ENCODE measurements at places on chromosomes 1 and 21.

- DNase-seq, result no peak
Measured at GRCh38 chr1:153259387-153259786, at the start of gene LORICRIN. TSS of gene LORICRIN (plus strand) at chr1:153259687. CDS start at chr1:153260950, 1,263 bp downstream.

- DNase-seq, result no peak
Measured at GRCh38 chr1:246592695-246593094, 26.4 kb downstream of the CNST start.

DNA sequence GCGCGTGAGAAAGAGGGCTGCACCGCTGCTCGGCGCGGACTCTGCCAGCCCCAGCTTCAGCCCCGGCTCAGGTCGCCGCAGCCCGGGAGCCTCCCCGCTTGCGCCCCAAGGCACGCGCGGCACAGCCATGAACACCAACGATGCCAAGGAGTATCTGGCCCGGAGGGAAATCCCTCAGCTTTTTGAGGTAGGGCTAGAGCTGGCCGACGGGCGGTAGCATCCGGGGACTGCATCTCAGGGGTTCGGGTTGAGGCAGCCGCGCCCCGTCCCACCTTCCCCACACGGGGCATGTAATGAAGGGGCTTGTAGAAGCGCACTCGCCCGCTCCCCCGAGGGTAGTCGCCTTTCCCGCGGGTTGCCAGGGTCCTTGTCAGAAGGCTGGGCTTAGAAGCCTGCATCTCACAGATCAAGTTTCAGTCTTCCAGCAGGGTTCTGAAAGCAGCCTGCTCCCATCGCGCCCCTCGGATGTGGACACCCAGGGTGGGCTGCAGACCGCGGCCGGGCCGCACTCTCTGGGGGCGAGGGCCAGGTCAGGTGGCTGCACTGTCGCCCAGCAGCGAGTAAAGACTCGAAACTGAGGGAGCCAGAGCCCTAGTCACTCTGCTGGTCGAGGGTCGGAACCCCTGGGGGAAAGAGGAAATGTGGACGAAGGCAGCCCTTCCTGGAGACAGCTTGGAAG, 507 bp downstream of the AK5 start:
- peak; percentile 5 for DNase-seq

- no peak for DNase-seq
Measured at GRCh38 chr1:153380711-153381110, 5.3 kb upstream of the S100A12 start.

DNA sequence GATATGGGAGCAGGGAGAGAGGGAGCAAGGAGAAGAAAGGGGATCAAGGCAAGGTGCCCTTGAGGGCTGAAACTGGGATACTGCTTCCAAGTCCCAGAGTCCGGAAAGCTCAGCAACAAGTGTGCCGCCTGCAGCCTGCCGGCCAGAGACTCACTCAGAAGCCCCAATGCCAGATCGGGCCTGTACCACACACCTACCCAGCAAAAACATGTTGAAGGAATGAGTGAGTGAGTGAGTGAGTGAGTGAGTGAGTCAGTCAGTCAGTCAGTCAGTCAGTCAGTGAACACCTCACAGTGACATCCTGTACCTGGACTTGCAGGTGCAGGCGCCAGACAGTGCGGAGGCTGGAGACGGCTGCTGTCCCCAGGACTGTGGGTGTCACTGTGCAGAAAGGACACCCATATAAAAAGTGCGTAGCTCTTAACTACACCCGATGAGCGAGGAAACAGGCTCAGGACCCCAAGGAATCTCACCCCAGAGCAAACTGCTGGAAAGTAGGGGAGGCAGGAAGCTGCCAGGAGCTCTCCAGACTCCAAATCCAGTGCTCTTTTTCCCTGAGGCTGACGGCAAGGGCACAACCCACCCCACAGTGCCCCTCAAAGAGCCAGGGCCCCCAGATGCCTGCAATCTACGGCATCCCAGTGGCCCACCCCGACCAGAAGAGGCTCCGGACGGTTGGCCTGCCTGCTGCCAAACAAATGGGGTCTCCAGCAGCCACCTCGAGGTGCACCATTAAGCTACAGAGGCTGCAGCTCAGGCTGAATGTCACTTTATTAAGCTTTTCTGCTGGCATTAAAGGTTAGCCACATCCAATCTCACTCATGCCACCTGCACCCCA, 261.7 kb downstream of the NPHP4 start:
- no peak for DNase-seq

GRCh38 chr1:12369258-12369657, 139.4 kb downstream of the VPS13D start:
- DNase-seq, result no peak

DNA sequence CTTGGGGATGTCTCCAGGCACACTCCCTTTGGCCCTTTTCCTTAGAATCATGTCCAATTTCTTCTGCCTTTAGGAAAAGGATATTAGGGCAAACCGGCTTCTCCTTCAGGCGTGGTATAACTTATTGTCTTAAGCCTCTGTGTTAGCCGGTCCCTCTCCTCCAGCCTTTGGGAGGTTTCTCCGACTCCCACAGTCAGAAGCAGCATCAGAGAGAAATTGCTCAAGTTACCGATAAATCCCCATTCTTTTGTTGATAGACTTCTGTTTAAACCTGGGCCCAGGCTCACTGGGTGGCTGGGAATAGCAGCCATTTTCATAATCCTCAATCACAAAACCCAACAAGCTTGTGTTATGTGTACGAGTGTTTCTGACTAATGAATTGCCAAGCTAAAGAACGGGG, 85.4 kb upstream of the KAZN start:
- DNase-seq, result no peak

GRCh38 chr1:199313444-199313843, 674.6 kb downstream of the PTPRC start:
- DNase-seq, result no peak

GRCh38 chr21:33374080-33374449, 29.1 kb upstream of the IFNGR2 start:
- DNase-seq, result no peak

- no peak for DNase-seq
Measured at GRCh38 chr1:30512914-30513265, 210.5 kb downstream of the MATN1 start.

DNA sequence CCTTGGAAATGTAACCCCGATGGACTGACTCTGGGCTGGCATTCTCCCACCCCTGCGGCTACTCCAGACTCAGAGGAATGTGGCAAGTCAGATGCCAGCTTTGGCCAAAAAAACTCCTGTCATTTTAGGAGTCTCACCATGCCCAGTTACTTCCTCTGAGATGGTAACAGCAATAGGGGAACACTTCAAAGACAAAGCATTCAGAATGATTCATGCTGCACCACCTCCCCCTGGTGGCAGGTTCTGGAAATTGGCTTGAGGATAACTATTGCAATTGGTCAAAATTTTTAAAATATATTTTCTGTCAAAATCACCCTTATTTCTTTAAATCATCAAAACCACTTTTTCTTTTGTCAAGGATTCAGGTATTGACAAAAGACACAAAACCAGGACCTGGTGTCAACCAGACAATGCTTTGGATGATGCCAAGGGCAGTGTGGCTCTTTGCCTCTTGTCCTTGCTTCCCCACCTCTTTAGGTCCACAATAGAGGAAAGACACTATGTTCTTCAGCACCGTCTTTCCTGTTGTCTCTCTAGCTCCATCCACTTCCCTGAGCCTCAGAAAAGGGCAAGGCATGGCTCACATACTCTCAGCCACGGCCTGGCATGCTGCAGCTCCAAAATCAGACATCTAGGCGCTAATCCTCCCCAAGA, 9.9 kb upstream of the CDCA8 start:
- no peak for DNase-seq

- DNase-seq, result no peak
Measured at GRCh38 chr1:7117399-7118281, 332.4 kb downstream of the CAMTA1 start.

DNA sequence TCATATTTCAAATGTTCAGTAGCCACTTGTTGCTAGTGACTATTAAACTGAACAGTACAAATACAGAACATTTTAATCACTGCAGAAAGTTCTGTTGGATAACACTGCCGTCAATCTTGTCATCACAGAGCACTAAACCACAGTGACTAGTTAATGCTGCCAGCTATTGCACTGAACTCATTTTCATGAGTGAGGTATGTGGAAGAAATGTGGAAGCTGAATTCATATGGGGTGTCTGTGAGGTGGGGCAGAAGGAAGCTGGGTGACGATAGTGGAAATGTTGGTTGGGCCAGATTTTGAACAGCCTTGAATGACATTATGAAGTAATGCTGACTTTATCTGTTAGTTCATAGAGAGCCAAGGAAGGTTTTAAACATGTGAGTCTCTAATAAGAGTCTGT, 49.6 kb downstream of the OSBPL9 start:
- no peak for DNase-seq

- DNase-seq, result no peak
Measured at GRCh38 chr1:240666568-240667198, 54.7 kb upstream of the GREM2 start.

GRCh38 chr1:70071601-70072000, 133.8 kb downstream of the LRRC40 start:
- peak; percentile 72 for DNase-seq

GRCh38 chr1:216178281-216178680, 245.0 kb downstream of the USH2A start:
- no peak for DNase-seq

- no peak for DNase-seq
Measured at GRCh38 chr1:99250728-99251127, 13.6 kb upstream of the PLPPR4 start.

DNA sequence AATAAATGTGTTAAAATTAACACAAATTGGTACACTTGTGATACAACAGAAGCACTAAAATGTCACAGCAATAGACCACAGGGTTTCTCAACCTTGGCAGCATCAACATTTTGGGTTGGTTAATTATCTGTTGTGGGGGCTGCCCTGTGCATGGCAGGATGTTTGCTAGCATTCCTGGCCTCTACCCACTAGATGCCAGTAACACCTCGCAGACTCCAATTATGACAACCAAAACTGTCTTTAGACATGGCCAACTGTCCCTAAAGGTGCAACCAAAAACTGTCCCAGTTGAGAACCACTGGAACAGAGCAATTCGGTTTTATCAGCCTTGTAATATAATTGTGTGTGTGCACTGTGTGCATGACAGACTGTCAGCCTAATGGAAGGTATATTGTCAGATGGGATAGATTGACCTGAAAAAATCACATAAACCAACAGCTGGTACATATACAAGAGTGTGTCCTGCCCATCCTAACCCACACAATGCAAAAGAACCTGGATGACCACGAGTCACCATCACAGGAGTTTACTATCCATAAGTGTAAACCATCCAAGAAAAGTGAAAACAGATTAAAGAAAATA, 13.5 kb upstream of the ERG start:
- no peak for DNase-seq

- DNase-seq, result no peak
Measured at GRCh38 chr1:21392587-21393263, 47.2 kb upstream of the NBPF3 start.

- no peak for DNase-seq
Measured at GRCh38 chr1:234573711-234574299, 36.2 kb downstream of the IRF2BP2 start.

DNA sequence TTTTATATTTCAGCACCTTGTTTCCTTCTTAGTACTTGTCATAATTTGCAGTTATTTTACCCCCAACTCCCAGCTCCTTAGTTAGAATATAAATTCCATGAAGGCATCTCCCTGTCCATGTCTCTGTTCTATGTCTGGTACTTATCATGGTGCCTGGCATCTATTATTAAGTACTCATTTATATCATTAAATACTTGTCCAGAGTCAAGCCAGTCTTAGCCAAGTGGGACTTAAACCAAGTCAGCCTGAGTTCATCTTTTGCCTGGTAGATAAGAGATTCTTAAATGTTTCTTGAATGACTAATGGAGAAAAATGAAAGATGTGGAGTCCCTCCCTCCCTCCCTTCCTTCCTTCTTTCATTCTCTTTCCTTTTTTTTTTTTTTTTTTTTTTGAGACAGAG, 9.4 kb downstream of the SLC25A44 start:
- no peak for DNase-seq

DNA sequence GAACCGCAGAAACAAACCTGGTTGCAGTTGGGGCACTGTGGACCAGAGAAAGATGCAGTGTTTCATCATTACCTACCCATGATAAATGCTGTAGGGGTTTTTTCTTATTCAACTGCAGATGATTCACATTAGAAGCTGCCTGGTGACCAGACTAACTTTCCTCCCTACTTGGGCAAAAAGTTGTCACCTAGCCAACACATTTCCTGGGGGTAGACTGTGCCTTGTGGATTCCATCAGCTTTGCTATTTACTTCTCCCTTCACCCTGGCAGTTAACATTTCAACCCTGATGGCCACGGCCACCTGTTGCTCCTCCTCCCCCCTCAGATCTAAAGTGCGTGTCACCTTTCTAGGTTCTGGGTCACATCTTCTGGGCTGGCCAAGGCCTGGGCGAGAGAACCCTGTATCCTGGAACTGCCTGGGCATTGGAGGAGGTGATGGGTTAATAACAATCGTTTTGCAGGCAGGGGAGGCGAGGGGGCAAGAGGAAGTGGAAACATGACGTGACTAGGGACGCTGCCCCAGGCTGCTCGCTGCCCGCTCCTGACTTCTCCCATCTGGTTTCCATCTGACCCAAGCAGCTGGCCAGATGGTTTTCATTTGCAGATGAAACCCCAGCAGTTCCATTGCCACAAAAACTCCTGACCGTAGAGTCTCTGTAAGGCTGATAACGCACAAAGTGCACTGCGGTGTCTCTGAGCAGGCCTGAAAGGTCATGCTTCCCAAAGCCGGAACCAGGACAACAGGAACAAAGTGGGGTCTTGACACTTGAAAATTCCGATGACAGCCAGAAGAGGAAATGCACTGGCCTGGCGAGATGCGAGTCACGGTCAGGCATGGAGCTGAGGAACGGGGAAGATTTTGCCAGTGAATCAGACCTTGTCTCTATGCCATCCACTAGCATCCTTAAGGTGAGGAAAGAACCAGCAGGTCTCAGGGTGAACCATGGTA, 36.6 kb downstream of the CAPZB start:
- DNase-seq, result peak; percentile 72

- DNase-seq, result no peak
Measured at GRCh38 chr1:197954718-197955418, 37.7 kb downstream of the LHX9 start.

- DNase-seq, result no peak
Measured at GRCh38 chr1:167344112-167344511, 123.4 kb downstream of the POU2F1 start.

- no peak for DNase-seq
Measured at GRCh38 chr1:219771080-219771479, 157.3 kb downstream of the SLC30A10 start.

- no peak for DNase-seq
Measured at GRCh38 chr1:186849271-186849671, 20.5 kb downstream of the PLA2G4A start.

GRCh38 chr21:26888256-26888655, 43.0 kb upstream of the ADAMTS1 start:
- no peak for DNase-seq

DNA sequence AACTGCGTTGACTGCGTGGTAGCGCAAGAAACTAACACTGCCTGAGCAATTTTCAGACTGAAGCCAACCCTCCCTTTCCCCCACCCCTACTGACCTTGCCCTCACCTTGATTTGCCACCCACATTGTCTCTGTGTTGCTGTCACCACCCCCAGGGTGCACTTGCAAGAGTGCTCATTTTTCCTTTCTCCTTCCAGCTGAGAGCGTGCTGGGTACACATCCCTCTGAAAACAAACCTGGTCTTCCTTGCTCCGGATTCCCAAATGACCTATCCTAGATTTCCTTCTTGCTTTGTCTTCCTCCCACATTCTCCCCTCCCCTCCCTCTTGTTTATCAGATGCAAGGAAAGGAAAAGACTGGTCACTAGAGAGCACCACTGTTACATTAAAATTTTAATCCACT, 24.2 kb downstream of the MPZ start:
- DNase-seq, result no peak
